ENCODE measurements at places on chromosomes 6 and 20.

DNA sequence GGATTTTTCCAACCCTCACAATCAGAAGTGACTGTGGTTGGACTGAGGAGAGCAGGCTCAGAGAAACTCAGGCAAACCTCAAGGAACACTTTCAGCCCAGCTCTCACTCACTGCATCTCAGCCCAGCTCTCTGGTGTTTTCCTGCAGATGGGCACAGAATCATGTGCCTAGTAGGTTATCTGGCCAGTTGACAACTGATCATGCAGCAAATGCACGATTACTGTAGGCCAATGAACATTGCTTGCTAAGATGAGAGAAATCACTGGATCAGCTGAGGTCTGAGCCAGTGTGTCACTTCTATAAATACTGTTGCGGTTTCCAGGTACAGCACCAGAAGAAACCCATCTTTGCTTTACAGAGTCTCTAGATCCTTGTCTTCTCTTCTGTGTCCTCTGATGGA lies 540.5 kb downstream of the CD83 start:
- no peak for DNase-seq

DNA sequence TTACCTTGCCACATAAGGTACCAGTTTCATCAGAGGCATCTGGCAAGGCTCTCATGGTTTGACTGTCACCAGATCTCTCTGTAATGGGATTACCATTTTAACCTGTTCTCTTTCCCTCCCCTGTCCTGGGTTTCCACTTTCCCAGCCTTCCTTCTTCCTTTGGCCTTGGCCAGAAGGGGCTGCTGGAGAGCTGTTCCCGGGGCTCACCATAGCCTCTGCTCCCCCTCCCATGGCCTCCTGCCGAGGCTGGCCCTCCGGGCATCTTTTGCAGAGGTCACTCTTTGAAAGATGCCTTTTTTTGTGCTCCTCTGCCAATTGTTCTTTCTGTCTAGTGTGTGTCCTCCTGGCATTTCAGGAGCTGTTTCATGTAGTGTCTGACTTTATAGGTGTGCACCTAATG lies 100.7 kb upstream of the SCP2D1 start:
- DNase-seq, result no peak

DNA sequence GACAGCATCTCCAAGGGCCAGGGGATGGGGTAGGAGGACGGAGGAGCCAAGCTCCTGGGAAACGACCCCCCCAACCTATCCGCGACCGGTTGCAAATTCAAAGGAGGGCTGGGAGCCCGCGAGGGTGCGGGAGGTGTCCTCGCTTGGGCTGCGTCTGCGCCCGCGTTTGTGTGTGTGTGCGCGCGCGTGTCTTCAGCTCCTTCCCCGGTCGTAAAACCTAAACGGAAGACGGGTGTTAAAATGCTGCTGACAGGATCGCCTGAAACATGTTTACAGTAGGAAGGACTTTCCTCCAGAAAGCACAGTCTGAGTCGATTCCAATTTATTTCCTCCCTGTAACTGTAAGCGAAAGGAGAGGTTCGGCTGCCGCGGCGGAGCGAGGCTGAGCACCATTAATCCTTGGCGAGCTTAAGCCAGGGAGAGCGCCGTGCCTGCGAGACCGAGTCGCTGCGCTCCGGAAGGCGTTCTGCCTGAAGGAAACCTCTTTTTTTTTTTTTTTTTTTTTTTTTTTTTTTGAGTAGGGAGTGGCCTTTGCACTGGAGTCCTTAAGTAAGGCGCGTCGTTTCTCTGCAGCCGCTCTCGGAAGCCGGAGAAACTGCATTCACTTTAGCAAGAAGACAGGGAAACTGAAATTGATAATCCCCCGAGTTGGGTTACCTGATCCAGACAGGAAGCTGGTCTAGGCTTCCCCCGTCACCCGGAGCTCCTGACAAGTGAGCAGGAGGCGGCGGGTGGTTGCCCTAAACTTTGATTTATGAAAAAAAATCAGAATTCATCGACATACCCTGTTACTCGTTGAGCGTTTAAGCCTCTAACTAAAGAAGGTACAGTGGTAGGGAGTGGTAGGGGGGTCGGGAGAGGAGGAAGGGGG lies 4.8 kb upstream of the SOX4 start:
- peak; percentile 60 for DNase-seq

GRCh38 chr6:24664046-24664987 lies 2.4 kb downstream of the TDP2 start:
- DNase-seq, result no peak

DNA sequence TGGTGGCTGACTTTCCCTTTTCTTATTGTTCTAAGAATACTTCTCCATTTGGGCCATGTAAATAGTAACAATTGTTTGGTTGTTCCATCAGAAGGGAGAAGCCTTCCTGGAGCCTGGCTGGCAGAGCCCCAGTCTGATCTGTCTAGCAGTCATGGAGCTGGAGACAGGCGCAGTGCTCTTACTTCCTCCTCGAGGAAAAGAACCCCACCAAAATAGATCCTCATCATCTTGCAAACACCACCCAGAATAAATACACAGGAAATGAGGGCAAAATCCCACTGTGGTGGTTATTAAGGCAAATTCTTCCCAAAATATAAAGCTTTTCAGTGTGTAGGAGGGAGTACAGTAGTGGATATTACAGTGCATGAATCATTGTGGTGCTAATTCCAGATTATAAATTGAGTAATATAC lies 195.1 kb upstream of the SGK1 start:
- no peak for DNase-seq

DNA sequence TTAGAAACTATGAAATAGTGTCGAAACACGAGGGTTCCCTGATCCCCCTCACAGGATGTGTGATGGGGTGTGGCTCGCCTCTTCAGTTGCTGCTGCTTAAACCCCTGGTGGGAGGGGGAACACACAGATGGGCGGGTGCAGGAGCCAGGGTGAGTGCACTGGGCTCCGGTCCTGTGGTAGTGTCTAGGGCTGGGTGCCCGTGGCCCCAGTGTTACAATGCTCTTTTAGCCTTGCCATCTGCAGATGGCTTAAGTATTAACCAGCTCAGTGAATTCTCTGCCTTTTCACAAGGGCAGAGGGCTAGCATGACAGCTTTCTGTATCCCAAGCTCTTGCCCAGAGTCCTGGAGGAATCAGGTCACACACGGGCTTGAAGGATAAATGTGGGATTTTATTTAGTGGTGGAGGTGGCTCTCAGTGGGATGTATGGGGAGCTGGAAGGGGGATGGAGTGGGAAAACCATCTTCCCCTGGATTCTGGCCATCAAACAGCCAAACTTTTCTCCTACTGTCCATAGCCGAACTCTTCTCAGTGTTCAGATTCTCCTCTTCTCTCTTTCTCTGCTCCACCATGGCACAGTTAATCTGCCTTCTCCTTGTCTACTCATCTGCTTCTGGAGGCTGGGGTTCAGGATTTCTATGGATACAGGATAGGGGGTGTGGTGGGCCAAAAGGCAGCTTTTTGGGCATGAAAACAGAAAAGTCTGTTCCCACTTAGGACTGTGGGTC lies 659.0 kb downstream of the EPM2A start:
- DNase-seq, result no peak

- no peak for DNase-seq
Measured at GRCh38 chr6:35141007-35141655, at the start of gene TCP11. Gene TCP11 (minus strand): TSS chr6:35141339. CDS start chr6:35140870, 469 bp downstream.

- no peak for DNase-seq
Measured at GRCh38 chr20:32385541-32385940, 27.4 kb downstream of the ASXL1 start.

DNA sequence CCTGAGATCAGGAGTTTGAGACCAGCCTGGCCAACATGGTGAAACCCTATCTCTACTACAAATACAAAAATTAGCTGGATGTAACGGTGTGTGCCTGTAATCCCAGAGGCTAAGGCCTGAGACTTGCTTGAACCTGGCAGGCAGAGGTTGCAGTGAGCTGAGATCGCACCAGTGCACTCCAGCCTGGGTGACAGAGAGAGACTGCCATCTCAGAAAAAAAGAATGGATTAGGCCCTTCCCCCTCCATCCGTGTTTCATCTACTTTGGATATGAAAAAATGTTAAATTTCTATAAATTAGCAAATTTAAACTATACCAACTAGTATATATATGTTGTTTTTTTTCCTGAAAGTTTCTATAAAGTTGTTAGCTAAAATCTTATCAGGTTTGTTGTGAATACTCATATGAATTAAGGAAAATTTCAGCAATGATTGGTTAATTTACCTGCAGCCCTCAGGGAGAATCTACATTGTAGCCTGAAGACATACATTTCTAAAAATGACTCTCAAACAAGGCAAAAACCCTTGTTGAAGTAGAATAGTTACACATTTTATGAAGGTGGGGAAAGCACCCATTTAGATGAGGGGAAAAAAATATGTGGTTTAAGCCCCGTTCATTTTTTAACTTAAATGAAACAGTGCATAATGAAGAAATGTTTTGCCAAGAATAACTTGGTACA lies 120.9 kb downstream of the TIAM2 start:
- no peak for DNase-seq

GRCh38 chr6:53795702-53796450 lies 1.1 kb downstream of the LRRC1 start:
- no peak for DNase-seq

GRCh38 chr20:35849706-35850105 lies 77.9 kb downstream of the PHF20 start:
- no peak for DNase-seq

- DNase-seq, result peak; percentile 48
Measured at GRCh38 chr6:31203345-31203979, 33.0 kb upstream of the POU5F1 start.

- no peak for DNase-seq
Measured at GRCh38 chr6:16974387-16974673, 127.5 kb upstream of the STMND1 start.
